ENCODE measurements at places on chromosomes 5 and 9.

GRCh38 chr5:6705959-6706358, 7.3 kb upstream of the TENT4A start:
- H3K4me1 ChIP-seq = peaks cover 6% of the 10 kb centered on the region
- H3K27ac ChIP-seq = no peak overlapping the region
- no peak overlapping the region for H3K4me3 ChIP-seq
- H3K27me3 ChIP-seq = no peaks in the 10 kb centered on the region
- H3K36me3 ChIP-seq = no peaks in the 10 kb centered on the region

DNA sequence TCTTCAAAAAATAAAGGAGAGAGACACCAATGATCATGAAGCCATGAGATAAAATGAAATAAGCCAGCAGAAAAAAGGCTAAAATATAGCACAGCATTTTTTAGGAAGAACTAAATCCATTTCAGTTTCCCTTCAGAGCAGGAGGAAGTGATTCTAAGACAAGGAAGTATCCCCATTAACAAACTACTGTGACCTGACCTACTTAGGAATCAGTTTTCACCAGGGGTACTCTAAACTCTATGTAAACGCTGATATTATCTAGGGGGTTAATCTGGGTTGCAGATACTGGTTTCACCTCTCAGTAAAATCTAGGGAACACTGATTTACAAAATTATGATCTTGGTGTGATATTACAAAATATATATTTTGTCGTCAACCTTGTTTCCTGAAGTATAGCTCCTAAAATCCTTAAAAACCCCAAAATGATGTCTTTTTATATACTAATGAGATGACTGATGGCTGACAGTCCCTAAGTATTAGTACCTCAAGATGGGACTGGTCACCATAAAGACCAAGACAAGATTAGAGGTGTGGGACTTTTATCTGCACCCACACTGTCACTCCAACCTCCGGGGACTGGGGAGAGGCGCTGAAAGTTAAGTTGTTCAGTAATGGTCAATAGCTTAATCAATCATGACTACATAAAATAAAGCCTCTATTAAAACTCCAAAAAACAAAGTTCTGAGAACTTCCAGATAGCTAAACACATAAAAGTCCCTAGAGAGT, 2.9 kb upstream of the FNBP1 start:
- peaks cover 10% of the 10 kb centered on the region for H3K36me3 ChIP-seq
- H3K4me1 ChIP-seq = peaks cover 35% of the 10 kb centered on the region
- H3K27me3 ChIP-seq = no peaks in the 10 kb centered on the region
- DNase-seq = no peak
- peak overlapping the region; percentile 83 for H3K4me3 ChIP-seq

- peaks cover 10% of the 10 kb centered on the region for H3K4me1 ChIP-seq
- no peaks in the 10 kb centered on the region for H3K27me3 ChIP-seq
- no peak overlapping the region for H3K27ac ChIP-seq
- DNase-seq = no peak
- no peaks in the 10 kb centered on the region for H3K36me3 ChIP-seq
Measured at GRCh38 chr5:119420169-119420568, 32.1 kb upstream of the HSD17B4 start.

GRCh38 chr9:102459828-102460227, 535.3 kb upstream of the CYLC2 start:
- no peaks in the 10 kb centered on the region for H3K36me3 ChIP-seq
- DNase-seq = no peak
- H3K4me1 ChIP-seq = no peaks in the 10 kb centered on the region
- H3K27ac ChIP-seq = no peak overlapping the region
- no peak overlapping the region for H3K4me3 ChIP-seq

- peaks cover 5% of the 10 kb centered on the region for H3K27me3 ChIP-seq
- no peaks in the 10 kb centered on the region for H3K36me3 ChIP-seq
- no peak overlapping the region for H3K4me3 ChIP-seq
- no peak overlapping the region for H3K27ac ChIP-seq
Measured at GRCh38 chr5:149164731-149165130, 23.4 kb downstream of the ABLIM3 start.
